ENCODE measurements at places on chromosomes 7 and 10.
A peak's percentile ranks its signal among the peaks of the same experiment; 100 is the strongest.

DNA sequence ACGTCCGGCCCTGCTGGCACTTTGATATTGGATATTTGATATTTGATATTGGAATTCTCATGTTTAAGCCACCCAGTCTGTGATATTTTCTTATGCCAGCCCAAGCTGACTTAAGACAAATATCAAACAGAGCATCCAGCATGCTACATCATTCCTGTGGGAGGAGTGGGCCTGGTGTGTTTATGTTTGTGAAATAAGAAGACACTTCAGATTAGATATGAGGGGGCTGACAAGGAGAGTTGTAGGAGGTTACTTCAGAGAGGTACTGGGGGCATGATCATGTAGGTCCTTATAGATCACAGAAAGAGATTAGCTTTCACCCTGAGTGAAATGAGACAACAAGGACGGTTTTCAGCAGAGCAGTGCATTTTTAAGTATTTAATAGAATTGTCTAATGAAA, 382.9 kb downstream of the SEMA3D start:
- no peak for DNase-seq

GRCh38 chr10:102410429-102411073, 8.0 kb downstream of the PSD start:
- no peak for DNase-seq

DNA sequence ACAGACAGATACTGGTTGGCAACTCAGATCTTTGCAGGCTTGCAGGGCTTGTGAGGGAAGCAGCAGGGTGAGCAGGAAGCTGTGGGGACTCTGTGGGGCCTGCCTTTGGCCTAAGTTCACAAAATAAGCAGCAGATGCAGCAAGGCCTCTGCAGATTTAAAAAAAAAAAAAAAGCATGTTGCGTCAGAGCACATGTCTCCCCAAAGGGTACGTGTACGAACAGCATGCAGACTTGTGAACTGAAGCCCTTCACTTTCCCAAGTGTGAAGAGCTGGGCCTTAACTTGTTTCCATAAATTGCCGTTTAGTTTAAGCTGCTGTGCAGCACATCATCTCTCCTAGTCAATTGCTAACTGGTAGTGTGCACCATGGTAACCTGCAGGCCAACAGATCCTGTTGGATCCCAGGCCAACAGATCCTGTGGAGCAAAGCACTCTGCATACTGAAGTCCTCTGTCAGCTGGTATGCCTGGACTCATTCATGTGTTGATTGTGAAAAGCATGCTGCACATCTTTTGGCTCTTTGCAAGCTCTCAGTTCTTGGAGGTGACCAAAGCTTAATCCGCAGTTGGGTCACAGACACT, 10.8 kb upstream of the XPNPEP1 start:
- DNase-seq, result no peak

DNA sequence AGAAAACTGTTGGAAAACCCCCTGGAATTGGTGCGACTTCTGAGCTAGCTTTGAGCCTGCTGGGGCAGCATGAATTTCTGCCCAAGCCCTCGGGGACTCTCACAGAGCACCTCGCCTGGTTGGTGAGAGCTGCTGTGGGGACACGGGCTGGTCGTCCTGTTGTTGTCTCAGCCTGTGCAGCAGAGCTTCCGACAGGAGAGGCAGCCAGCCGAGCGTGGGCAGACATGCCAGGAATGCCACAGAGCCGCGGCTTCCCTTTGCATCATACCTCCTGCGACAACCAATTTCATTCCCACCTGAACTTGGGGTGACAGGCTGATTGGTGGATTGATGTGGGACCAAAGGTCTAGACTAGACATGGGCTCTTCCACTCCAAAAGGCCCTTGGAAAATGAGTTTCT, 60.2 kb upstream of the NRBF2 start:
- no peak for DNase-seq

GRCh38 chr10:132009575-132009974, 27.9 kb upstream of the BNIP3 start:
- DNase-seq, result no peak

DNA sequence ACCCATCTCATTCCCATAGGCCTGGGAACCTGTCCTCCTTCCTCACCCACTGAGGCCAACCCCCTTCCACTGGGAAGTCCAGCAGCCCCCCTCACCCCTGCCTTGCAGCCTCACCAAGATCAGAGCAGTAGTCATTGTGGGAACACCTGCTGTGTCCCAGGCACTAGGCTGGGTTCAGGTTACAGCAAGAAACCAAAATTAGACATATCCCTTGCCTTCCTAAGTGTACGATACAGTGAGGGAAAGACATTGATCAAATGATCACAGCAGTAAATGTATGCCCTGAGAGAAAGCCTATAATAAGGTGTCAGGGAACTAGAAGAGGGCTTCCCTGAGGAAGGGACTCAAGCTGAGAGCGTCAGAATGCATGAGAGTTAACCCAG, 17.0 kb upstream of the C10orf105 start:
- no peak for DNase-seq

GRCh38 chr7:69438584-69439412, 159.5 kb upstream of the AUTS2 start:
- no peak for DNase-seq

- DNase-seq, result no peak
Observed at GRCh38 chr7:31171216-31171785, 119.2 kb downstream of the ADCYAP1R1 start.

- no peak for DNase-seq
Observed at GRCh38 chr7:36036590-36036989, 116.5 kb upstream of the EEPD1 start.

- no peak for DNase-seq
Observed at GRCh38 chr10:5905854-5906507, 15.9 kb downstream of the FBH1 start.

DNA sequence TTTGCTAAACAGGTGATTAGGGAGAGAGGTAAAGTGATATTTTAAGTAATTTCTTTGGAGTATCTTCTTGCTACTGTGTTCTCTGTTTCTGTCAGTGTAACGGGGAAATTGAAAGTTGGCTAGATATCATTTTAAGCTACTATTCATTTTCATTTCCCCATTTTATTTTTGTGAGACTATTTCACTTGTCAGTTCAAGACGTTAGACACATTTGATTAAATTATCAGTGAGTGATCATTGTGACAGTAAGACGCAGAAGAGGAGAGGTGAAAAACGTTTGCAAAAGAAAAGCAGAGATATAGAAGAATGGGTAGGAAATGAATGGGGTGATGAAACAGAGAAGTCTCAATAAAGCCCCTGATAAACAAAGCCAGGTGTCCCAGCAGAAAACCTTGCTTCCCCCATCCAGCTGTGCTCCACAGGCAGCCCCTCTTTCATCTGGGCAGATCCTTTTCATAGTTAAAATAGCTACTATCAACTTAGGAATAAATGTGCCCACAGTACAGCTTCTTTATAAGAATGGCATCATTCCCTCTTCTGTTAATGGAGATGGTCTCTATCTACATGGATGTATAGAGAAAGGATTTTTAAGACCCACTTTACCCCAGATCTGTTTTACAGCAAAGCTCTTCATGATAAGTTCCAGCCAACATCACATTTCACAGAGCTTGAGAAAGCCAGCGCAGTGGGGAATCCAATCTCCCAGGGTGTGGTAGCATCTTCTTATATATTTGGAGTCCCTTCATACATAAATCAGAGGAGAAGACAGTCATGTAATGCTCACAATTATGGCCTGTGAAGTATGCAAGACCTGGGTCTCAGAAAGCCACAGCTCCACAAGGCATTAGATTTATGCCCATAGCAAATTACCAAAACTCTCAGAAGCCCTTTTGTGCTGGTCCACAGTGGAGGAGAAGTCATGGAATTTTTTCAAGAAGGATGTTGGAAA, 138.1 kb upstream of the ITGB1 start:
- no peak for DNase-seq

DNA sequence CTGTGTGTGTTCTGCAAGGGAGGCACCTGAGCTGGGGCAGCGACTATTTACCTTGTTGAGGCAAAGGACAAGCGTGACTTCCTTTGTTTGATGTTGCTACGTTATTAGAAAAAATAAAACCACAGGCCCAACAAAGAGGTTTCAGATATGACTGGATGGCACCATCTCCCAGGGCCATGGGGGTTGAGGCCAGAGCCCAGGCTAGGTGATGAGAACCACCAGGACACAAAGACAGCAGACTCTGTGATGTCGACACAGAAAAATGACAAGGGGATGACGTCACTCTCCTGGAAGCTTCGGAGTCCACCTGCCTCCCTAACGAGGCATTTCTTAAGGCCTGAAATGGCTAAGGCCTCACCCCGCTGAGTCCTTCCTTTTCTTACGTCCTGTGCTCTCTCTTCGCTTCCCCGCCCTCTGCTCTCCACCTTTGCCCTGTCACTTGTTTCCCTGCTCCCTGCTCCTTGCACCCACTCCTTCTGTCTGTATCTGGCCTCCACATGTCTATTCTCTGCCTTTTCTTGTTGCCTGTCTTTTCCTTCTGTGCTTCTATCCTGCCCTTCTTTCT, 83.0 kb upstream of the ADRB1 start:
- peak; percentile 86 for DNase-seq

DNA sequence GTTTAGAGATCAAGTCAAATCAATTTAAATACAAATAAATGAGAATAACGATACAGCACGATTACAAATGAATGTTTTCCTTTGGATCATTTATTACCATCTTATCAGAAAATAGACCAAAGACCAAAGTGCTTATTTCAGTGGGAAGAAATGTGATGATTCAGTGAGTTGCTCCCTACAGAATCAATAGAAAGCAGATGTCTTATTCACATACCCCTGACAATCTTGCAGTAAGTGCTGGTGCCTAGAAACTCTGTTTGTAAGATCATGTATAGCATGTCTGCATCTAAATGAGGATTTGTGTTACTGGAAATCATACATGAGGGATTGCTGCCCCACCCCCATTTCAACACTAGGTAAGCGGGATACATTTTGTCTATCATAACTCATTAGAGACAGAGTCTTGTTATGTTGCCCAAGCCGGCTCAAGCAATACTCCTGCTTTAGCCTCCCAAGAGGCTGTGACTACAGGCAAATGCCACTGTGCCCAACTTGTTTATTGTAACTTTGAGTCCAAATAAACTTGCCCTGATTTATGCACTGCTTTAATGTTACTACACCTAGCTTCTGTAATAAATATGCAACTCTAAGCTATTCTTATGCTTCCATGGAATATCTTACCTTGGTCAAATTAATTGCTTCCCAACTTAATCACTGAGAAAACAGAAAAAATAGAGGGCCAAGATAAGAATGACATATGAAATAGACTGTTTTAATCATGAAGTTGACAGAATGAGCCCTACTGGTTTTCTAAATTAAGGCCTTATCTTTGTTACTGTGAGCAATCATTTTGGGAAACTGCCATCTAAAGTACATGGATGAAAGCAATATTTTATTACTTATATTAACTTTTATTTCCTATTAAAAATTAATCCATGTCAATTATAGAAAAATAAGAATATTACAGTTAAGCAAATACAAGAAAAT, 82.5 kb downstream of the AHR start:
- no peak for DNase-seq

- DNase-seq, result no peak
Observed at GRCh38 chr10:120508966-120509365, 51.9 kb downstream of the PLPP4 start.

GRCh38 chr10:124388476-124388822, 30.3 kb downstream of the OAT start:
- DNase-seq, result no peak

- peak; percentile 45 for DNase-seq
Observed at GRCh38 chr7:122885583-122886356, 490 bp downstream of the CADPS2 start.

GRCh38 chr7:45343746-45344145, 186.2 kb downstream of the RAMP3 start:
- no peak for DNase-seq

DNA sequence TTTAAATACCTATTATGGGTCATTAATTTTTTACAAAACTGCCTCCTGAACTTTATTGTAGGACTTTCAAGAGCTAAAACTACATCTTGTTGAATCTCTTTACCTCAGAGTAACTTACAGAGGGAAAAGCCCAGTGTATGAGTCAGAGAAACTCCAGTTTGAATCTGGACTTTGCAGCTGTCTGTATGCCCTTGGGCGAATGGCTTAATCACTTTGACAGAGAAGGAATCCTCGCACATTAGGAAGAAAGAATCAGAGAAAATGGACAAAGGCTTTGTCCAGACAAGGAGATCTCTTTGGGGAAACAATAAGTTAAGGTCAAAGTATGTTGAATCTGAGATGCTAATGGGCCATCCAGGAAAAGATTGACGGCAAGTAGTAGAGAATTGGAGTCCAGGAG, 484.2 kb upstream of the CELF2 start:
- no peak for DNase-seq

DNA sequence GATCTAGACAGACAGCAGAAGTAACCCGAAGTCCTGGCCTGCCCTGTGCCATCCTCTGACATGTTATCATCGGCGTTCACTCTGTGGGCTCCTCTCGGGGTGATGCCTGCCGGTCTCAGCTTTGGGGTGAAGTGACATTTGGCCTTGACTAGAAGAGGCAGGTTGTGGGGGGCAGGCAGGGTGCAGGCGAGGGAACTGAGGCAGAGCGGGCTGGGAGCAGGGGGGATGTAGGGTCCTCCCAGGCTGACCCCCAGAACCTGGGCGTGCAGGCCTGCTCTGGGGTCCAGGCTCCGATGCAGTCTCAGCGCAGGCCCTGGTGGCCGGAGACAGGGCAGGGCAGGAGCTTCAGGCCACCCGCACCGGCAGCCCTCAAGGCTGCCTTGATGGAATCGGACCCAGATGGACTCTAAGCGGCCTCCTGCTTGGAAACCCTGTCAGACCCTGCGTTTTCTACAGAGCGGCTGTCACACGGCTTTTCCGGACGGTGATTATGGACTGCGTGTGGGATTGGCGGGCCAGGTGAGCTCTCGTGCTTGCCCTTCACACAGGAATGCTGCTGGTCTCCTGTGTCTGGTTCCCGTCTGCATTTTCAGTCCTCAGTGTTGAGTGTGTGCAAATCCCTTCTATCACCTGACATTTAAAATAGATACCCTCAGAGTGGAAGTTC, 842 bp upstream of the JAKMIP3 start:
- DNase-seq, result no peak

DNA sequence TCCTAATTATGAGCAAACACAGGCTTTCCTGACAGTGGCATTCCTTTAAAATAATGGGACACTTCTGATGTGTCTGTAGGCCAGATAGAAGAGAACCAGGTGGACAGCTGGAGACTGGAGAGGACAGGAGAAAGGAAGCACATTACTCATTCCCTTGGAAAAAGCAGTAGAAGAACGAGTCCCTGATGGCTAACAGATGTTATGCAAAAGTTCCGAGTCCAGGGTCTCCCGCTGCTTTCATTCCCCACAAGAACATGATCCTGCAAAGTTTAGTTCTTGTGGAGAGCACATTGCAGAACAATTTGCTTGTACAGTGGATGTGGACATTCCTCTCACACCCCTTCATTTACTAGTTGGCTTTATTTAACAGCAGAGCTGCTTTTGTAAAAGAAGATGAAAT, 137.6 kb downstream of the GPAM start:
- DNase-seq, result no peak

GRCh38 chr10:114482480-114483304, 78.4 kb upstream of the AFAP1L2 start:
- no peak for DNase-seq

Measured in colonic mucosa (tissue), 4 donors.